ENCODE measurements at places on chromosomes 1 and 21. TPM values are rescaled to one million over a fixed set of nuclear protein-coding genes. Genes with fewer than 3 reads are reported as not detected.

Gene SPRR2B
- total RNA-seq: not detected

Gene RIMS3
- 0.67 TPM for total RNA-seq

Gene NBPF6
- not detected for total RNA-seq

Gene TNFRSF4
- 4.3 TPM for total RNA-seq

Gene PER3
- total RNA-seq: 24.0 TPM

Gene TRIM17
- total RNA-seq: 0.46 TPM

- no peak for DNase-seq
Observed at GRCh38 chr1:26220199-26220912, 13.6 kb upstream of the CEP85 start.

DNA sequence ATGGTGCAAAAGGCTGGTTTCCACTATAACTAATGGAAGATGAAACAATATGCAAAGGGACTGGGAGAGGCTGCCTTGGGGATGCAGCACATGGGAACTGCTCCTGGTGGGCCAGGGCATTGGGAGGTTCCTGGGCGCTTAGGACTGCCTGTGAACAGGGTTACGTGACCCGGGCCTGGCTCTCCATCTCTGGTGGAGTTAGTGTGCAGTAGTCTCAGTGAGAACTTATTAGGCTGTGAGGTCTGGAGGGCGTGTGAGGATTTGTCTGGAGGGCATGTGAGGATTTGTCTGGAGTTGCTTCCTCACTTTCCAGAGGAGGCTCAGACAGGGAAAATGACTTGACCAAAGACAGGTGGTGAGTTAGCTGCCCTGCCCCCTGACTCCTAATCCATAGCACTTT is 1.5 kb upstream of the ETV3L start:
- DNase-seq: peak; percentile 10

GRCh38 chr1:205523891-205524793 is 19.7 kb downstream of the CDK18 start:
- no peak for DNase-seq

DNA sequence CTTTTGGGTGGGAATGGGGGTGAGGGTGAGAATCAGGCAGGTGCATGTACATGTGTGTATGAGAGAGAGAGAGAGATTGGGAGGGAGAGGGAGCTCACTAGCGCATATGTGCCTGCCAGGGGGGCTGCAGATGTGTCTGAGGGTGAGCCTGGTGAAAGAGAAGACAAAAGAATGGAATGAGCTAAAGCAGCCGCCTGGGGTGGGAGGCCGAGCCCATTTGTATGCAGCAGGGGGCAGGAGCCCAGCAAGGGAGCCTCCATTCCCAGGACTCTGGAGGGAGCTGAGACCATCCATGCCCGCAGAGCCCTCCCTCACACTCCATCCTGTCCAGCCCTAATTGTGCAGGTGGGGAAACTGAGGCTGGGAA is 95.0 kb downstream of the EPHB2 start:
- DNase-seq: no peak

GRCh38 chr1:226985839-226986463 is 45.9 kb downstream of the COQ8A start:
- DNase-seq: no peak

DNA sequence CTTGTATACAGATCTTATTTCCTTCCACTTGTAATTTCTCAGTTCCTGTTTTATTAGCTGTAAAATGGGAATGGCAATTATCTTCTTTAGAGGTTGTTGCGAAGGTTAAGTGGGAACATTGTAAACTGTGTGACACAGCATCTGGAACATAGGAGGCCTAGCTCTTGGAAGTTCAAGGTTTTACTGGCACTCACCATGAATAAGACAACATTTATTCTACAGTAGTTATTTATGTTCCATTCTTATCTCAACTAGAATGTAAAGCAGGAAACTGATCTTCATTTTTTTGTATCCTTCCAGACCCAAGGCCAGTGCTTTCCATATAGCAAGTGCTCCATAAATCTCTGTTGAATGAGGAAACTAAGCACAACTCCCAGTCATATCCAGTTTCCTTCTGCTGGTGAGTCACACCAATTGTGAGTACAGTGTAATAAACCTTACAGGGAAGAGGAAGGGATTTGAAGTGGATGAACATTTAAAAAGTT is 1.4 kb downstream of the BCL10 start:
- DNase-seq: no peak

DNA sequence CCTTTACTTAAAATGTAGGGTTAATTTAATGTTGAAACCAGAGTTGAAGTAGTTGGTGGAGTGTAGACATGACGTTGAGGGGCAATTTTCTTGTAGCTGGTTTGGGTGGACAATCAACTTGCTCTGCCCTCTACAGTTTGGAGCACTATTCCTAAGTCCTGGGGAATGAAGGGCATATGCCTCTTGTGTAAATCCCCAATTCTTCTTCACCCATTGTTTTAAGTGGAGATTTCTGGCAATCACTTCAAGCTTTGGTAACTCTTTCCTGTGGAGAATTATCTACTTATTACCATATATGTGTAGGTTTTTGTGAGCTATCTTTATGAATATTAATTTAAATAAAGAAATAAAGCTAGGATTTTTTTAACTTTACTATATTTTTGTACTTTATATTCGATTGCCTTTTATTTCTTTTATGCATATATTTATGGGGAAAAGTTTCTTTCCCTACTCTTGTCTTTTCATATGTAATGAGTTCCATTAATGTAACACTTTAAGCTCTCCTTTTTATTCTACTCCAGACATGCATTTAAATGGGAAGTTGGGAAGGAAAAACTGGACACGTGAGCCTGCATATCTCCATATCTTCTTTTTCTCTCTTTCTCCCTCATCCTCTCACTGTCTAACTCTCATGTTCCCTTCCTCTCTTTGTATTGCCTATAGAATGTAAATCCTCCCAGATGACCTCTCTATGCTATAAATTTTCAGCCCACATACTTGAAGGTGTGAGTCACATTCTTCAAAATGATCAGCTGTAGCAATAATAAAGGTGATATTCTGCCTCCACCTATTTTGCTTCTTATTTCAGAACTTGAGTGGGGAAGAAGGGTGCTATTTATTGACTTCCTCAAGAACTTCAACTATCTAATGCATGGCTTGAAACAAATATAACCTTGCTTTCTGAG is 276.7 kb downstream of the PTPRC start:
- no peak for DNase-seq

- DNase-seq: no peak
Observed at GRCh38 chr1:21319447-21320407, 29.5 kb upstream of the ECE1 start.

- DNase-seq: peak; percentile 64
Observed at GRCh38 chr1:227779685-227780084, 35.8 kb upstream of the PRSS38 start.

- no peak for DNase-seq
Observed at GRCh38 chr1:185681034-185681633, 53.1 kb upstream of the HMCN1 start.

GRCh38 chr1:203522237-203522636 is 28.3 kb downstream of the OPTC start:
- no peak for DNase-seq

DNA sequence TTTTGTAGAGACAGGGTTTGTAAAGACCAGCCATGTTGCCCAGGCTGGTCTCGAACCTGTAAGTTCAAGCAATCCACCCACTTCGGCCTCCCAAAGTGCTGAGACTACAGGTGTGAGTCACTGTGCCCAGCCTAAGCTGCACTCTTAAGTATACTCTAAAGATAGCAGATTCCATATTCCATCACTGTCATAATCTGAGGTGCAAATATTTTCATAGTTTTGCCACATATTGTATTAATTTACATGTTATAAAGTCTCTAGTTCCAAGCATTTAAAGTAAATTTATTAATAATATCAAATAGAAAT is 121.3 kb downstream of the HFM1 start:
- no peak for DNase-seq

- DNase-seq: no peak
Observed at GRCh38 chr1:244665771-244666217, 12.9 kb downstream of the DESI2 start.

- DNase-seq: no peak
Observed at GRCh38 chr1:52127181-52128180, 14.4 kb upstream of the ZFYVE9 start.

DNA sequence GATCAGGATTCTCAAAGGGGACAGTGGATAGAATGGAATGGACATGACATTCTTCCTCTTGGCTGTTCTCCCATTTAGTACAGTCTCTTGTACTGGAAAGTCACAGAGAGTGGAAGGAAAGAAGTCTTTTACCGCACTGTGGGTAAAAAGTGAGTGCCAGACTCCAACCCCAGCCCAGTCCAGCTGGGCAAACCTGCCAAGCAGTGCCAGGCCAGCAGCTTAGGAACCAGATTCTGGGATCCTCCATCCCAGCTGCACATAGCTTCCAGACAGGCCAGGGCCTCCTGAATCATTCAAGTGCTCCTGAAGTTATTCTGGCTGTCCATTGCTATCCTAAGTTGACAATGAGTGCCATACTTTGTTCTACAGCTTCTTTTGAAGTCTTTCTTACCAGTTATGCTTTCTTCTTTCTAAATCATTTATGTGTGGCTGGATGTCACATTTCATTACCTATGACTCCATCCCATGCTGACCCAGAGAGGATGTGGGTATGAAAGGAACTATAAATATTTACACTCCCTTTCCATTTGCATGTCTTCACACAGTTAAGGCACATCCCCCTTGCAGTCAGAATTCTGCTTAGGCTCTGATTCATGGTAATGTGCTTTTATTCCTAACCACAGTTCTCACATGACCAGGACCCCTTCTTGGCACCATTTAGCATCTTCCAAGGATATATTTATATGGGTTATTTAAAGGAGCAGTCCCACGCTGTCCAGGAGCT is 88.9 kb downstream of the AK5 start:
- DNase-seq: no peak

GRCh38 chr1:226365831-226366231 is 42.1 kb downstream of the PARP1 start:
- DNase-seq: no peak

- no peak for DNase-seq
Observed at GRCh38 chr1:1429671-1430073, 5.8 kb upstream of the VWA1 start.

DNA sequence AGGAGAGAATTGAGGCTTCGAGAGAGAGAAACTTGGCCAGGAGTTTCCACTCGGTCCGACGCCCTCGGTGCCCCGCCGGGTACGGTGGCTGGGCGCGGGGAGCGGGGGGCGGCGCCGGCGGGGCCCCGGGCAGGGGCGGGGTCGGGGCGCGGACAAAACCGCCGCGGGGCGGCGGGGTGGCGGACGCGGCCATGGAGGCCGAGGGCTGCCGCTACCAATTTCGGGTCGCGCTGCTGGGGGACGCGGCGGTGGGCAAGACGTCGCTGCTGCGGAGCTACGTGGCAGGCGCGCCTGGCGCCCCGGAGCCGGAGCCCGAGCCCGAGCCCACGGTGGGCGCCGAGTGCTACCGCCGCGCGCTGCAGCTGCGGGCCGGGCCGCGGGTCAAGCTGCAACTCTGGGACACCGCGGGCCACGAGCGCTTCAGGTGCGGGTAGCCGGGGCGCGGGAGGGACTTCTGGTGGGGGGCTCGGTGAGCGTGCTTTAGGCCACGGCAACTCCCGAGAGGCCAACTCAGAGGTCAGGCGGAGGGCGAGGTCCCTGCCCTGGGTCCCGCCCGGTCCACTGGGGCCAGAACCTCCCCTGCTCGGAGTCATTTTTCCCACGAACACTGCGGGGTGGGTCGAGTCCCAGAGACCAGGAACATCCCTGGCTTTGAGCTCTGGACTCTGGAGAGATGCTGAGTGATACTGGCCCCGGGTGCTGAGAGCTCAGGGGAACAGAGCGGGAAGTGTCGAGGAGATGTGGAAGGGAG is 431 bp downstream of the RAB42 start:
- DNase-seq: no peak
